ENCODE measurements at places on chromosomes 6 and 20. TPM values are rescaled to one million over a fixed set of nuclear protein-coding genes. Genes with fewer than 3 reads are reported as not detected.

DNA sequence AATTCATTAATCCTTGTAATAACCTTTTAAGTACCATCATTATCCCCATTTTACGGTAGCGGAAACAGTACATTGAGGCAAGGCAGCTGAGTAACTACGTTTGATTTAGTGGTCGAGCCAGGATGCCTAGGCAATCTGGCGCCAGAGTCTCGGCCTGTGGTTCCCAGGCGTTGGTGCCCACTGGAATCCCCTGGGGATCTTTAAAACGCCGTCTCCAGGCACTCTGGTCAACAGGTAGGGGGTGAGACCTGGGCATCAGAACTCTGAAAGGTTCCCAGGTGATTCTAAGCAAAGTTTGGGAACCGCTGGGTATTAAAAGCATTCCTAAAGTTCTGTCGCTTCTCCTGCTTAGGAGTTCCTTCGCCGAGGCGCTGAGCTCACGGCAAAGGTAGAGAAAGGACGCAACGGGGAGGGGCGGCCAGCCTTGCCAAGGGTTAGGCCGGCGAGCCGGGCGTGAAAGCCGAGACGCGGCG, 939 bp downstream of the DTNBP1 start:
- no peak for DNase-seq

GRCh38 chr6:154668156-154668555, 65.1 kb upstream of the SCAF8 start:
- DNase-seq = no peak

GRCh38 chr6:169162752-169163407, 90.8 kb downstream of the THBS2 start:
- DNase-seq = no peak

GRCh38 chr20:59778615-59779200, 154.7 kb downstream of the SYCP2 start:
- no peak for DNase-seq

Gene FAM209B
- total RNA-seq = 0.64 TPM

Gene GDAP1L1
- total RNA-seq = 10.3 TPM

DNA sequence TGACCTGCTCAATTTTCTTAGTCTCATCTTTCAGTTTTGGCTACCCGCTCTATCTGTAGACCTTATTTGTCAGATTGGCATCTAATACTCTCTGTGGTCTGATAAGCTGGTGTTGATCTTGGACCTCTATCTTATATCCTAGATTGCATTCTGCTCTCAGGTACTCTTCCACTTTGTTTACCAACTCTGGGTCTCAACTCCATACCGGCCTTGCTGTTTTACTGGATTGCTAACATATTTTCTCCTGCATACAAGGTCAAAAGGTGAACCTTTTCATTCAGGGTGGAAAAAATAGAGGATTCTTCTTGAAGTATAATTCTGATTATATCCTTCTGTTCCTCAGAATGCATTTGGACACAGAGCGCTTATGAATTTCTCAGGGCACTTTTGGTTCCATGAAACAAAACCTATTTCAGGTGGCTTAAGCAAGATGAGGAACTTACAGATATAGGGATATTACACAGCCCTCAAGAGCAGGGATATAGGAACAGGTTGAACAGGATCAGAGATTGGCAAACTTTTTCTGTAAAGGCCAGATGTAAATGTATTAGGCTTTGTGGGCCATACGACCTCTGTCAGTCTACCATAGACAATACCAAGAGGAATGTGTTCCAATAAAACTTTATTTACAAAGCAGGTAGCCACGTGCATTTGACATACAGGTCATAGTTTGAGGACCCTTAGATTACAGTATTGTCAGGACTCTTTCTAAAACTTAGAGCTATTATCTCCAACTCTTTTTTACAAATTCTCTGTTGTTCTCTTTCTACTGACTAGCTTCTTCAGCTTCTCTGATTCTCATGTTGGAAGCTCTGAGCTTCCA, 2.5 kb upstream of the SH3BGRL2 start:
- no peak for DNase-seq

DNA sequence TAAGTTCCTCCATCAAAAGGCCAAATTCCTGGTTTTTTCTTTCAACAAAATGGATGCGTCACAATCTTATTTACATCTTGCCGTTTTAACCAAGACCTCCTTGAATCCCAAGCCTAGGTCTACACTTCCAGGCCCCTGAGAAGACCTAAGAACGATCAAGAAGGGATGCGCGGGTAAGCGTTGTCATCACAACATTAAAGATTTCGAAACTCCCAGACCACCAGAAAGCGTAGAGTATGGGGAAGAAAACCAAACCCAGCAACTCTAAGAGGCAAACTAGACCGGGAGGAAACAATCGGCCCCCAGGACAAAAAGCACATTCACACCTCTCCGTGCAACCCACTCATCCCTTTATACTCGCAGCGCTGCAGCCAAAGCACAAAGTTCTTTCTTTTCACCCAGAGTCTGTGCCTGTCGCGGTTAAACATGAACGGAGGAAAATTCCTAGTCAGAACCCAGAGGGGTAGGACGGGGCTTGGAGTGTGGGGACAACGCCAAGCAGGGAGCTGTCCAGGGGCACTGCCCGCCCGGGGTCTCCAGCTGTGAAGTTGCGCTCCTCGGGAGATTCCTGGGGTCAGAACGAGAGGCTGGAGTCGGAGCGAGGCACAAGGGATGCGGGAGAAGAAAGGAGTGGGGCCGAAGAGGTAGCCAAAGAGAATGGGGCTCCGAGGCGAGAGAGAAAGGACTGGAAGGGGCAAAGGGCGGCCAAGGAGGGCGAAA, 725 bp downstream of the OSER1 start:
- DNase-seq = peak; percentile 47

Gene METTL24
- 0.21 TPM for total RNA-seq

Gene BTN1A1
- total RNA-seq = 0.14 TPM

Gene NOX3
- total RNA-seq = 0.09 TPM

Gene TCP11
- total RNA-seq = not detected

Gene ZC3H12D
- 0.14 TPM for total RNA-seq

GRCh38 chr6:8337147-8337546, 98.2 kb downstream of the SLC35B3 start:
- DNase-seq = no peak

Gene LY6G5C
- 0.98 TPM for total RNA-seq

Gene SLC24A3
- 4.7 TPM for total RNA-seq

- no peak for DNase-seq
These were observed 383.3 kb upstream of the CITED2 start for GRCh38 chr6:139757784-139758183.

Gene DEF6
- total RNA-seq = 12.8 TPM

GRCh38 chr6:160300076-160300695, 41.6 kb upstream of the SLC22A2 start:
- DNase-seq = no peak

Gene MAK
- 0.21 TPM for total RNA-seq

- DNase-seq = no peak
These were observed 46.9 kb upstream of the POPDC3 start for GRCh38 chr6:105226598-105227294.

DNA sequence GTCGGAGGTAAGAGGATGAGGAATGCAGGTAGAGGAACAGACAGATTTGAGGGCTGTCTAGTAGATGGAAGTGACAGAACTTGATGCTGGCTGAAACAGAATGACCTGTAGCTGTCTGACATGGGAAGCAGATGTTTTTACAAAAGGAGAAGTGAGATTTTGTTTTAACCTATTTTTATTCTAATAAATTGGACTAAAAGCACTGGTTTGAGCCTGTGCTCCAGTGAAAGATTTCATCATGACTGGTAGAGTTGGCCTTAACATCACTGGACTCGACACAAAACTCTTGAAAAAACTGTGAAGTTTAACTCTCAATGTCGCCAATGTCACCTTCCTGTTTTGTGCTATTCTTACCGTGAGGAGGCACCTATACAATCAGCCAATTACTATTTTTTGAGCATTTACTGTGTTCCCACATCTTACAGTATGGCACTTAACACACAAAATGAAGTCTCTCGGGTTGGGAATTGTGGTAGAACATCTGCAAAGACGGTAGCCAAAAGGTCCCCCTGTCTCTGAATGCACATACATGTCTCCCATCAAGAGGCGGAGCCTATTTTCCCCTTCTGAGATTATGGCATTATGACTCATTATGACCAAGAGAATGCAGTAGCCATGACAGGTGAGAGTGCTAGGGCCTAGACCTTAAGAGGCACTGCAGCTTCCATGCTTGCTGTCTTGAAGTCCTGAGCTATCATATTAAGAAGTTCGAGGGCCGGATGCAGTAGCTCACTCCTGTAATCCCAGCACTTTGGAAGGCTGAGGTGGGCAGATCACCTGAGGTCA, 93.2 kb downstream of the FOXF2 start:
- DNase-seq = no peak

DNA sequence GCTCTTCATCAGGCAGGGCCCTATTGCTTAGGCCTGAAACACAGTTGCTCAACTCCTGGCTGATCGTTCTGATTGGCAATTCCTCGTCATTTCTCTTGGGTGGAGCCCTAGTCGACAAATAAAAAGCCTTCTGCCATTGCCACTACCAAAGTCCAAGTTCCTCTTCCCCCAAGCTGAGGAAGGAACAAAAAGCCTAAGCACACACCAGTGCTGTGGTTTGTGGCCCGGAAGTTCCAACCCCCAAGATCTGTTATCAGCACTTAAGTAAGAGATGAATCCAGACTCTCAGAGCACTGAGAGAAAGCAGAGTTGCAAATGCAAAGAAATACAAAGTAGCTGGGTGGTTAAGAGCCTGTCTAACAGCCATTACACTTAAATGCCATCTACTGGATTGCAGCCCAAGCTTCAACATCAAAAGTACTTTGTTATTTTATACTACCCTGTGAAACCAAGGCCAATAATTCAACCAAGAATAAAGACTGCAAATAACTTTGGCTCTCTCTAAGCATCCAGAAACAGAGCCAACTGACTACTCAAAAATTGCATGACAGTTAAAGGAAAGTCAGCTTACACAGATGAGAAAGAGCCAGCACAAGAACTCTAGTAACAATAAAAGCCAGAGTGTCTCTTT, 1024.0 kb downstream of the GRIK2 start:
- no peak for DNase-seq

DNA sequence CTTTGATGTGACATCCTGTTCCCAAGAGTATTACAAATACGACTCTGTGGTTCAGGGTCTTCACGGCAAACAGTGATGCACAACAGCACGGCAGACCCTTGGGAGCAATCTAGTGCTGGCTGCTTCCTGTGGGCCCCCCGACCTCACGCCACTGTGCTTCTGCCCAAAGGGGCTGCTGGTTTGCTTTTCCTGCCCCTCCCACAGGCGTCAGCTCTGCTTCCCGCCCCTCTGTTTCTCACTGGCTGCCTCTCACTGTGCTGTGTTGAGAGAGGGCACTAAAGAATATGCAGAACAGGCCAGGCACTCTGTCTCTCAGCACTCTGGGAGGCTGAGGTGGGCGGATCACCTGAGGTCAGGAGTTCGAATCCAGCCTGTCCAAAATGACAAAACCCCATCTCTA, 554.5 kb upstream of the AGPAT4 start:
- DNase-seq = no peak
